GM04504 (cell line): ENCODE measurements at places on chromosomes 1 and 21.

GRCh38 chr1:203954788-203955552 is 93.6 kb downstream of the SNRPE start:
- no peak for DNase-seq

GRCh38 chr1:21763694-21764419 is 19.1 kb downstream of the USP48 start:
- DNase-seq = no peak

DNA sequence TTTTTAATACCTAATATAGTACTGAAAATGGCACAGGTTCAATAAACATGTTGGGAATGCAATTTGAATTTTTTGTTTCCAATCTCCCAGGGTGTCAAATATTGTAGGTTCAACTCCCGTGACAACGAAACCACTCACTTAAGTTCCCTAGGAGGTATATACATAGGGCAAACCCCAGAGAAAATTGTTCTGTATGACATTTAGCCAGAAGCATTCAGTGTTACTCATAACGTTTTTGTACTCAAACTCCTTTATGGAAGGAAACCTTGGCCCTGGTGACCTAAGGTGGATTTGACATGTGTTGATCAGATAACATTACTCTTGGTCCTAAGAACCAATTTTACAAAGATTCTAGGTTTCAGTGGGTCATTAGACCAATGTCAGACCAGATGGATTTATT is 110.6 kb downstream of the USP25 start:
- DNase-seq = no peak

- DNase-seq = no peak
These were observed 8.4 kb downstream of the CEPT1 start for GRCh38 chr1:111148376-111148881.

GRCh38 chr1:177960939-177961622 is 8.8 kb downstream of the SEC16B start:
- no peak for DNase-seq

DNA sequence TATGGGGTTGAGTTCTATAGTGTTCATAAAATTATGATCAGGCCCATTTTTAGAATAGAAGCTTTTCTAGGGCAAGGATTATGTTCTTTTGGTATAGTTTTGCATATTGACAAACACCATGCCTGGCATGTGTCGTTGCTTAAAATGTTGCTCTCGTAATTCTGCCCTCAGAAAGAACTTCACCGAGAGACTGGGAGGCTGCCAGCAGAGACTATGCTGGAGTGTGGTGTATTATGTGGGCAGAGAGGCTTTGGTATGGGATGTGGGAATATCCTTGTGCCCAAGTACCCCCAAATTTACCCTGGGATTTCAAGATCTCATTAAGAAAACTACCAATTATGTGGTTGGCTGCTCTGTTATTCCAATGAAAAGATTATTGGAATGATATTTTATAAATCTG is 27.9 kb downstream of the PGM1 start:
- no peak for DNase-seq

- DNase-seq = peak; percentile 32
These were observed 161.6 kb downstream of the LRRC40 start for GRCh38 chr1:70043804-70044203.

GRCh38 chr1:29156543-29157268 is 25.0 kb downstream of the SRSF4 start:
- no peak for DNase-seq

DNA sequence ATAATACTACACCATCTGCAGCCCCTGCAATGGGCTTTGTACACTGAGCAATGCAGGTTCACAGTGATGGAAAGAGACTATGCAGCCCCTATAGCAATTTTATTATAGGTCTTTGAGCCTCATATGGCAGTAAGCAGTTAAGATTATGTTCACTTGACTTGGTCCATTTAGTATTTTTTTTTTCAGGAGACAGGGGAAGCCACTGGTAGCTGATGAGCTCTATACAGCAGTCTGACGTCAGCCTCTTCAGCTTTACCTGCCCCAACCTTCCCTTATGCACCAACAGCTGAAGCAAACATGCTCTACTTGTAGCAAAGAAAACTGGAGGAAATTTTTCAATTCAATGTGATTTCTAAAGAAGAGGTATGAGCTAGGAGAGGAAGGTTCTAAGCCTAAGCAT is 32.2 kb downstream of the AIDA start:
- no peak for DNase-seq

DNA sequence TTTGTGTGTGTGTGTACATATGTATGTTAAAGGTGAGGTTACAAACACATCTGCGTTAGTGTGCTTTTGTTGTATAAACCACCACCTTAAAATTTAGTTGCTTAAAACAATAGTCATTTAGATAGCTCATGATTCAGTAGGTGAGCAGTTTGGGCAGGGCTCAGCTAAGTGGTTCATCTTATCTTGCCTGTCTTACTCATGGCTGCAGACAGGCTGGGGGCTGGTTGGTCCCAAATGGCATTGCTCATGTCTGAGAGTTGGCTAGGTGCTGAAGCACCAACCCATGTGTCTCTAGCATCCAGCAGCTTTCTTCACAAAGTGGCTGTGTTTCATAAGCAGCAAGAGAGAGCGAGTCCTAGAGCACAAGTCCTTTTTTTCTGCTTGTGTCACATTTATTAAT is 91.4 kb downstream of the MACF1 start:
- DNase-seq = no peak

DNA sequence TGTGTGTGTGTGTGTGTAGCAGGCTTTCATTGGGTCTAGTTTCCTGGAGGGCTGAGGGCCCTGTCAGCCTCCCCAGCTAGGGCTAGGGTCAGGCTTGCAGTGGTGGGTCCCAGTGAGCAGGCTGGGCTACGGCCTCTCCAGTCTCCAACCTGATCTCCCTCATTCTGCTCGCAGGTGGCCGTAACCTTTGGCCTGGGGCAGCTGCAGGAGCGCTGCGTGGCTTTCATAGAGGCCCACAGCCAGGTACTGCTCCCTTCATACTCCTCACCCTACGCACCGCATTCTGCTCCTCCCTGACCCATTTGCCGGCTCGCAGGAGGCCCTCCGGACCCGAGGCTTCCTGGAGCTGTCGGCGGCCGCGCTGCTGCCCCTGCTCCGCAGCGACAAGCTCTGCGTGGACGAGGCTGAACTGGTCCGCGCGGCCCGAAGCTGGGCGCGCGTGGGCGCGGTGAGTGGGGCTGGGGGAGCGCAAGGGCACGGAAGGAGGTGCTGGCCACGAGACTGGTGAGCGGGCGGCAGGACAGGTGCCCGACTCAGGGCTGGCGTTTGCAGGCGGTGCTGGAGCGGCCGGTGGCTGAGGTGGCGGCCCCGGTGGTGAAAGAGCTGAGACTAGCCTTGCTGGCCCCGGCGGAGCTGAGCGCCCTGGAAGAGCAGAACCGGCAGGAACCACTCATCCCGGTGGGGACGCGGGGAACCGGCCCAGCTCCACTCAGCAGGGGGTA is 4.7 kb downstream of the BTBD19 start:
- DNase-seq = no peak

DNA sequence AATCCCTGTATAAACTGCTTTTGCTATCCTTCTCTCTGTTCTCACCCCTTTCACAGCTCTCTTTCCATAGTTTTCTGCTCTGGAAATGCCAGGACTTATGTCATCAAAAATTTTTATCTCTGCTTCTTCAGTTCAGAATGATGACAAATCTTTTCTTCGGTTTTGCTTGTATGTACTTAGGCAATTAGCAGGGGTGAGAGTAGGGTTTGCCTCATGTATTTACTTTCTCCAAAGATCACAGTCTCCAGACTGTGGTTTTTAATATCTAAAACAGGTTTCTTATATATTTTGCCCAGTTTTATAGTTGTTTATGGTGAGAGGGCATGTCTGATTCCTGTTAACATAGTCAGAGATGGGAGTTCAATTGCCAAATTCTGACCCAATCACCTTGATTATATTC is 235.4 kb upstream of the LYPLAL1 start:
- DNase-seq = no peak

DNA sequence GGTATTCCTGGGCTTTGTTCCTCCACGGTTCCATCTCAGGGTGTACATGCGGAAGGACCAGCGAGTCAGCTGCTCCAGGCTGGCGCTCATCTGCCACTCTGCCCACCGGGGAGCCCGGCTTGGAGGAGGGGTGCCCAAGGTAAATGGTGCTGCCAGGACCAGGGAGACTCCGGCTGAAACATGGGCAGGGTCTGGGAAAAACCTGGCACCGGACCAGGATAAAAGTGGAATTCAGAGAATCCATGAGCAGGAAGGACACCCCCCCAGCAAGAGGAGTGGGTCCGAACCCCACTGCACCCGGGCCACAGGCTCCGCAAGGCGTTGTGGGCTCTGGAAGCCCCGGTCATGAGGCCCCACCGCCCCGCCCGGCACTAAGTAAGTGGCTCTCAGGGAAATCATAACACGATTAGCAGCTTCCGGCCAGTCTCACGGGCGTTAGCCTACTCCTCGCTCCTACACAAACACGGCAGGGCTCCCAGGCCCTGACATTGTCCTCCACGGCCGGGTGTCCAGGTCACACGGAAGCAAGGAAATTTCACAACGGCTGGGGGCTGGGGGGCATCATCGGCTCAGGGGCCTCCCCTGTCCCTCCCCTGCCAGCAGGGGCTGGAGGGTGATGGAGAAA is 21.1 kb downstream of the MEGF6 start:
- no peak for DNase-seq

DNA sequence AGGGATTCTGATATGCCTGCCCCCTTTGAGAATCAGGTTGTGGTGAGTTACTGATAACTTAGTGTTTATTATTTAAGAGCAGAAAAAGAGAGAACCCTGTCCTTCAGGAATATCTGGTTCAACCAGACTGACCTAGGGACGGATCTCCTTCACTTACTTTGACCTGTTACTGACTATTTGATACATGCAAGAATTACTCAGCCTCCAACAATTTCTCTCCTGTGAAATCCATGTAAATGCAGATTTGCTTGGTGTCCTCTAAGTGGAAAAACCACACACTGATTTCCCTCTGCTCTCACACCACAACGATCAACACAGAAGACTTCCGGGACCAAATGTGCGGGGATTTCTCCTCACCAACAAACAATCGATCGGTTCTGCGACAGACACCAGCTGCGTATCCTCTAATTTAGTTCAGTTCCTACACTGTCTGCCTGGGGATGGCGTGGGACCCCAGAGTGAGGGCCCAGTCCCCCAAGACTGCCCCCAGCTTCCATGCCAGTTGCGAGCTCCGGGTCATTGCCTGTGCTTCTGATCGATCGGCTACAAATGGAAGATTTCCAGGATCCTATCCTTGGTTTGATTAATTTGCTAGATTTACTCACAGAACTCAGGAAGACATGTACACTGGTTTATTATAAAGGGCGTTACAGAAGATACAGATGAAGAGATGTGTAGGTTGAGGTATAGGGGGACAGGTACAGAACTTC is 51.7 kb downstream of the BACE2 start:
- no peak for DNase-seq

DNA sequence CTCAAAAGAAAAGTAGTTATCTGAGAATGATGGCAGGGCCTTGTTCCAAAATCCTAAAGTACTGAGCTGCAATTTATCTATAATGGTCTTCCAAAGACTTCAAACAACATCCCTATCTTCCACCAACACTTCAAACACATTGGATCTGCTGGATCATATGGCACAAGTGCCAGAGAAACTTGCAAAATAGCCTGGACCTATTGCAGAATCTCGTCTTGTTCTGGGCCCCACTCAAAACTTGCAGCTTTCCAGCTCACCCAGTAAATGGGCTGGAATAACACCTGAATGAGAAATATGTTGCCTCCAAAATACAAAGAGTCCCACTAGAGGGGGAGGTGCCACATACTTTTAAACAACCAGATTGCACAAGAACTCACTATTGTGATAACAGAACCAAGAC is 44.0 kb upstream of the PKN2 start:
- no peak for DNase-seq

DNA sequence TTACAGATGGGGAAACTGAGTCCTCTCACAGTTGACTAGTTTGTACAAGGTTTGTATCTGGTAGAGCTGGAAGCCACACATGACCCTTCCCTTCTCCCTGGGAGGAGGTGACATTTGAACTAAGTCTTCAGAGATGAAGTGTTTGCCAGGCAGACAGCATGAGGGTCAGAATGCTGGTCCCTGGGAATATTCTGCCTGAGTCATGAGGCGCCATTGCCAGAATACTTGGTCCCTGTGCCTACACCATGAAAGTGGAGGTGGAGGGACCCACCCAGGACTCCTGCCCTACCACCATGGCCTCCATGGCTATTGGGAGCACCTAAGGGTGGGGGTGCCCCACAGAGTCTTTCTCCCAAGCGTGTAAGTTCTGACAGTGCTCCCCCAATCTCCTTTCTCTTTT is 7.0 kb downstream of the RPS6KA1 start:
- DNase-seq = no peak

DNA sequence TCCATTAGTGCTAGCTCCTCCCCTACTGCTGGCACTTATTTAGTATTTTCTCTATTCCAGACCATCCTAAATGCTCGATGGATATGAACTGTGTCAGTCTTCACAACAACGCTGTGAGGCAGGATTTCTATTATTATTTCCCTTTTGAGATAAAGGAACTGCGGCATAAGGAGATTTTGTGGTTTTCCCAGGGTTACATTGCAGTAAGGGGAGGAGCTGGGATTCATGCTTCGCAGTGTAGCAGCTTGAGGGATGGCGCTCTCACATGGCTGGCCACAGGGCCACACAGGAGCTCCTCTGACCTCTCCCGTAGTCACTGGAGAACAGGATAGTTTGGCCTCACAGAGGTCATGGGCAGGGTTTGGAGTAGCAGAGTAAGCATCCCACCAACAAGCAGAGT is 116.9 kb downstream of the BEND5 start:
- no peak for DNase-seq

DNA sequence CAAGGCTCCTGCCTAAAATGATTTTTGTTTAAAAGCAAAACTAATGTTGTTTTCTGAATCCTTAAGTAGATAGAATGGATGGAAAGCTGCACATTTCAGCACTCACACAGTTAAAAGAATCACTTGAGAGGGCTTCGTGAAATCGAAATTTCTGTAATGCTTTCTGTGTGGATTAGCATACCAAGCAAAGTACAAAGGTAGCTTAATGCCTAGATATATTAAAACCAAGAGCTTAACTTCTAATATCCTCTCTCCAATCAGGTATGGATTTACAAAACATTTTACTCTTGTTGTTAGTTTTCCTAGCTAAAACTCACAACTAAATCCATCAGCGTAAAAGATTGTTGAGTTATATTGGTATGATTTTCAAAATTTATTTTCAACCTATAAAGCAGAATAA is 378.8 kb upstream of the PRMT6 start:
- no peak for DNase-seq

- peak; percentile 29 for DNase-seq
These were observed 60.6 kb downstream of the SCCPDH start for GRCh38 chr1:246784621-246785493.

GRCh38 chr1:8641377-8641997 is 176.0 kb downstream of the RERE start:
- DNase-seq = no peak

- DNase-seq = no peak
These were observed 158.2 kb downstream of the BARHL2 start for GRCh38 chr1:90558754-90559378.

- DNase-seq = no peak
These were observed 4.0 kb downstream of the EPS8L3 start for GRCh38 chr1:109759513-109760334.

DNA sequence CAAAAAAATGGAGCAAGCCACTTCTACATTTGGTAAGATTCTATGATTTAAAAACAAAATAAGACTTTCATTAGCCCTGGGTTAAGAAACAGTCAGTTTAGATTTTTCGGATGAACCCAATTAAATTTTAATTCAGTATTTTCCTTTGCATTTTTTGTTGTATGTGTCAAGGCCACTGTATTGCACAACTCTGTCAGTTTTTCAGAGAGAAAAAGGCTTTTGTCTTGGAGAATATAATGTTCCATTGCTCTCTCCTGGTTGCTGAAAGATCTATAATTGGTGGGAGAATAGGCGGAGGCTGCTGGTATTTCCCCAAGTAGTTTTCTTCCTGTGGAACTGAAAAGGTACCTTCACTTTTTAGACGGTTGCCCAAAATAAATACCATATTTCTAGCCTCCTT is 84.6 kb downstream of the NEGR1 start:
- no peak for DNase-seq
